ENCODE measurements at places on chromosomes 11 and 22.
A peak's percentile ranks its signal among the peaks of the same experiment; 100 is the strongest.

DNA sequence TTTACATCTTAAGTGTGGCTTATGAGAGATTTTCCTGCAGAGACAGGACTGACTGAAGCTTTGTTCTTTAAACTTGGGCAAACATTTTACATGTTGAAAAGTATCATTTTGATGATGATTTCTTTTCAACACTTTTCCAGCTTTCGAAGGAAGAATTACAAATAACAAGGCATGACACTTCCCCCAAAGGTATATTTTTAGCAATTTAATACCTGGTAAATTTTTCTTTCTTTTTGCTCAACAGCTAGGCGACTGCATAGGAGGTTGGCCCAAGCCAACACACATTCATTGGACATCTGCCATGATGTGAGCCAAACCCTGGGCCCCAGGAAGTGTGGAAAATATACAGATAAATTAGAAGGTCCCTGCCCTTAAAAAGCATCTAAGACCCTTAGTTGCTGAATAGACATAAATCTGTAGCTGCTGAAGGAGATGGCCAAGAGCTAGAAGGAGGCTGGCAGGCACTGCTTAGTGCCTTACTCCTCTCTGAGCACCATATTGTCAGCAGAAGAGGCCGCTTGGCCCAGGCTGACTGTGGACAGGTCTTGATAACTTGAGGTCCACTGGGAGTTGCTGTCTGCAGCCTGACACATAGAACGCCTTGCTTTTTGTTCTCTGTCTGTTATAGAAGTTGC lies 53.3 kb upstream of the CD44 start:
- no peak for DNase-seq

DNA sequence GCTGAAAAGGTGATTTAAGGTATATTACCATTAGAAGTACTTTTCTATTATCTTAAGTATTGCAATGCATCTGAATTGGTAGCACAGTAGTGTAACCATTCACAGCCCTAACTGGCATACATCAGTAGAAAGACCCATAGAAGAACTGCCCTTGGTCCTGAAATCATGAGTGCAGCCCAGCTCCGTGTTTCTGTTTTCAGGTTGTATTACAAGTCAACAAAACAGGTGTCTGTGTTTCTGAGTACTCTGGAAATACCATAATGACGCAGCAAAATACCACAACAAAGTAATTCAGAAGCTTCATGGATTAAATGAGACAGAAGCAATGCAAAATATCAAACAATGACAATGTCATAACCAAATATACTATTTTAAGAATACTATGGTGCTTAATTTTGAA lies 226.3 kb downstream of the OPCML start:
- DNase-seq = no peak

- DNase-seq = no peak
Observed at GRCh38 chr11:119903389-119903788, 174.4 kb upstream of the NECTIN1 start.

DNA sequence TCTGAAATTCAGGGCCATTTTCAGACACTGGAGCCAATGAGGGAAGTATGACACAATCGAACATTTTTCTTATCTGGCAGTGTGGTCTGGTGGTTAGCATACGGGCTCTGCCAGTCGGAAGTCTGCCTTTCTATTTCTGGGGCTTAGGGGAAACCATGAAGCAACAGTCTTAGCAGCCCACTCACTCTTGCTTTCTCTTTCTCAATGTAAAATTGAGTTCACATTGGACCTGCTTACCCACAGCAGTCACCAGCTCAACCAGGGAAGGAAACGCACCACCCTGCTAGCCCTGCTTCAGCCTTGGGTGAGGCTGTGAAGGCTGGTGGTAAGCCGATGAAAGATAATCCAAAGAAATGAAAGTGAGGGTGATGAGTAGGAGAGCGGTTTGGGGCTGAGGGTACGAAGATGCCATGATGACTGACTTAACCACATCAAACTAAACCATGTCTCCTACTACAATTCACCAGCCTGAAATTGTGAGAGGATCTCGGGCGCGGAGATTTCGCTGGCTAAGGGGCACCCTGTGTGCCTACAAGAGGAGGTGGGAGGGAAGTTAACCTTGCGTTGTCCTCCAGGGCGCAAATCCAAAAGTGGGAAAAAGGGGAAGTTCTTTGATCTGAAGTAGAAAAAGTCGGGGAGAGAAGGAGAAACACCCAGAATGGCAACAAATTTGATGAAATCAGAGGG lies 2.0 kb upstream of the LMO2 start:
- DNase-seq = peak; percentile 18

DNA sequence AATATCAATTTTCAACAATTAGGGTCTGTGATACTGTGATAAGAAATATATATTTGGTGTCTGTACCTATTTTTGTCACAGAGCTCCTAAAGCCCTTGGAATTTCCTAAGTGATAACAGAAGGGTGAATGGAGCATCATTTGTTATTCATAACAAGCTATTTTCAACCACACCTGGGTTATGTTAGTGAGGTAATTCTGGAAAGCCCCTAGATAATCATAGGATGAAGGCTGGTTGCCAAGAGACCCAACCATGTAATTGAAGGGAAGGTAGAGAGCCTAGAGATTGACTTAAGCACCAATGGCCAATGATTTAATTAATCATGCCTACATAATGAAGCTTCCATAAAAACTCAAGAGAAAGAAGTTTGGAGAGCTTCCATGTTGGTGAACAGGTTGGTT lies 109.4 kb downstream of the KIF18A start:
- no peak for DNase-seq

- no peak for DNase-seq
Observed at GRCh38 chr11:31646216-31646615, 136.6 kb downstream of the ELP4 start.

DNA sequence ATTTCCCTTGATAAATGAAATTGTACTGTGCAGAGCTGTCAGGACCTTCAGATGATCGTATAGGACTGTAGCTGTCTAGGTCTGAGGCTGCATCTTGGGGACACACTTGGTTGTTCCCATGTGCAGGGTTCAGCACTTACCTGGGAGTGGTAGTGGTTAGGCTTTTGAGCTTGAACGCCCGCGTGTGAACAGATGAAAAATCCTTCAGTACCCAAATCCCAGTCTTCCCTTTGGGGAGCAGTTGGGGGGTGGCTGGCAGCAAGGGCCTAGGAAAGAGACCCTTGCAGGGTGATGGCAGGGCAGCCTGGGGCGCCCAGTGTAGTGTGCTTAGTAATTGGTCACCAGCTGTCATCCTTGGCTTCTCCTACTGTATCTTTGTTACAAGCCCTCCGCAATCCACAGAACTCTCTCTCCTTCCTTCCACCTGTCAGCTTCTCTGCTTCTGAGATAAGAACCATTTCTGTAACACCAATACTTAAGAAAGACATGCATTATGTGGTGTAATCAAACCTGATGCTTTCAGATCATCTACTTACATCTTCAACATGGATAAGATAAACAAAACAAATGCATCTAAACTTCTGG lies 64.6 kb downstream of the MORC2 start:
- DNase-seq = no peak

- DNase-seq = no peak
Observed at GRCh38 chr11:95103701-95104100, 14.1 kb downstream of the ENDOD1 start.

- no peak for DNase-seq
Observed at GRCh38 chr22:21931056-21931455, 21.6 kb downstream of the PPM1F start.

- no peak for DNase-seq
Observed at GRCh38 chr11:128852327-128853023, 14.6 kb downstream of the KCNJ1 start.

GRCh38 chr22:24460418-24461089 lies 33.2 kb downstream of the ADORA2A start:
- DNase-seq = no peak

- DNase-seq = no peak
Observed at GRCh38 chr11:6598555-6598954, 4.9 kb downstream of the RRP8 start.

- DNase-seq = no peak
Observed at GRCh38 chr11:74276581-74276980, 34.9 kb downstream of the P4HA3 start.

DNA sequence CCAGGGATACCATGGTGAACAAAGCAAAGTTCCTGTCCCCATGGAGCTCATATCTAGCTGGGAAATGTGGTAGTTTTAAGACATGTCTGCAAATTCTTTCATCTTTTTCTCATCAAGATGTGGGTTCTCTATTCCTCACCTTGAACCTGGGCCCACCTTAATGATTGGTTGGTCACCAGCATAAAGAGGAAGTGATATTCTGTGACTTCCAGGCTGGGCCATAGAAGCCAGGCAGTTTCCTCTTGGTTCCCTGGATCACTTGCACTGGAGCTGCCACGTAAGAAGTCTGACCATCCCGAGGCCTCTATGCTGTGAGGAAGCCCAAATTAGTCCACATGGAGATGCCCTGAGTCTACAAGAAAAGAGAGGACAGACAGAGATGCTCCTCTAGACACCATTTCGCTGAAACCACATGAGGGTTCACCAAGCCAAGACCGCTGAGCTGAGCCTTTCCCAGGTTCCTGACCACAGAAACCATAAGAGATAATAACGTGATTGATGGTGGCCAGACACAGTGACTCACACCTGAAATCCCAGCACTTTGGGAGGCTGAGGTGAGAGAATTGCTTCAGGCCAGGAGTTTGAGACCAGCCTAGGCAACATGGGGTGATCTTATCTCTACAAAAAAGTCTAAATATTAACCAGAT lies 119.5 kb upstream of the ISX start:
- DNase-seq = no peak

- DNase-seq = no peak
Observed at GRCh38 chr11:93529707-93530467, 13.3 kb downstream of the SMCO4 start.

DNA sequence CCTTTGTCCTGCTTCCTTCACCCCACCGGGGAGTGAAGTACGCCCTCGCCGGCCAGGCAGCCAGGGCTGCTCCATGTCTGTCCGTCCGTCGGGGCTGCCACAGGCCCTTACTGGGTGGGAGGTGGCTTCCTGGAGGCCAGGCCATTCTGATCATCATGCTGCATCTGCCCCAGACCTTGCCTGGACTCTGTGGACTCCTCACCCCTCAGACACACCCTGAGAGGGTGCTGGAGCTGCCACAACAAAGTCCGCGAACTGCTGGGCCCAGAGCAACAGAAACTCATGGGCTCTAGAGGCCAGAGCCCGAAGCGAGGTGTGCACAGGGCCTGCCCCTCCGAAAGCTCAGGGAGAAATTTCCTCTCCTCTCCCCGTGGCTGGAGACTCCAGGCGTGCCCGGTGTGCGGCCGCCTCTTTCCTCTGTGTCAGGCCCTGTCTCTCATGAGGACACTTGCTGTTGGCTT lies 124.2 kb downstream of the KCNQ1OT1 start:
- DNase-seq = no peak

DNA sequence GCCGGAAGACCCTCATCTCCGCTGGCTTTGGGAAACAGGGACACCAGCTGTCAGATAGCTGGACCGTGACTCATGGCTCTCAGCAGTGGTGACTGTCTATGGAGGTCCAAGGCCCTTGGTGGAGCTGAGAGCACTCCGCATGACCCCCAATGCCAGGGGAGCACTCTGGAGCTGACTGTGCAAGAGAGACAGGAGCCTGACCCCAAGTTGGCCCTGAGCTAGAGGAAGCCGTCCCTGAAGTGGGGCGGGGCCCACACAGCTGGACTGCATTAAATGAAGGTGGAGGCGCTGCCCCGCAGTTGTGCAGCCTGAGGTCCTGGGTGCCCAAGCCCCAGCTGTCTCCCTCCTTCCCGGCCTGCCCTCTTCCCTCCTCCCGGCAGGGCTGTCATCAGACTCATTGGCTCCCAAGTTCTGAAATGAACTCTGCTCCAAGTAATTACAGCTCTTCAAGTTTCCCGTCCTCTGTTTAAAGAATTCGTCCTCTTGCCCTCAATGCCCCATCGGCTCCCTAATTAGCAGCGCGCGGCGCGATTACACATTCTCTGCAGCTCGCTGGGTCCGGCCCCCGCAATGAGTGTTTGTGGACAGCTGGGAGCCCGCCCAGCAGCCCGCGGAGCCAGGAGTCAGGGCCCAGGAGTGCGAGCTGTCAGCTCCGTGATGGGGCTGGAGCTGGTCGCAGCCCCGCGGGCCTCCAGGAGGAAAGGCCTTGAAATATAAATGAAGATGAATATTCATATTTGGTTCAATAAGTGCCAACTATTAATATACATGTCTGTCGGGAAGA lies 93.2 kb upstream of the LMO1 start:
- DNase-seq = no peak

GRCh38 chr22:27561286-27561904 lies 240.2 kb downstream of the MN1 start:
- DNase-seq = no peak

DNA sequence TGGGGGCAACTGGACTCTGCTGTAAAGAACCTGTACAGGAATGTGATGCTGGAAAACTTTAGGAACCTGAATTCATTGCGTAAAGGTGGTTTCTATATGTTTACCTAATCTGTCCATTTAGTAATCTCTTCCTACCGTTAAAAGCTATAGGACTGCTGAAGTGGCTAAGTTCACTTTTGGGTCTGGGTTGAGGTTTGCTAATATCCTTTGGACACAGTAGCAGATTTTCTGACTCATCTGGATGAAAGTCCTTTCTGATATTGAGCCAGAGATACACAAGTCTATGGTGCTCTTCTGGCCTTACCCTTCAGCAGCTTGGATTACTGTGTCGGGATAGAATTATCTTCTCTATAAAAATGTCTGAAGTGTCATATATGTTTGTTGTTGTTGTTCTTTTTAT lies 16.9 kb downstream of the ZNF215 start:
- no peak for DNase-seq

- no peak for DNase-seq
Observed at GRCh38 chr11:127039591-127039990, 39.0 kb upstream of the KIRREL3 start.

DNA sequence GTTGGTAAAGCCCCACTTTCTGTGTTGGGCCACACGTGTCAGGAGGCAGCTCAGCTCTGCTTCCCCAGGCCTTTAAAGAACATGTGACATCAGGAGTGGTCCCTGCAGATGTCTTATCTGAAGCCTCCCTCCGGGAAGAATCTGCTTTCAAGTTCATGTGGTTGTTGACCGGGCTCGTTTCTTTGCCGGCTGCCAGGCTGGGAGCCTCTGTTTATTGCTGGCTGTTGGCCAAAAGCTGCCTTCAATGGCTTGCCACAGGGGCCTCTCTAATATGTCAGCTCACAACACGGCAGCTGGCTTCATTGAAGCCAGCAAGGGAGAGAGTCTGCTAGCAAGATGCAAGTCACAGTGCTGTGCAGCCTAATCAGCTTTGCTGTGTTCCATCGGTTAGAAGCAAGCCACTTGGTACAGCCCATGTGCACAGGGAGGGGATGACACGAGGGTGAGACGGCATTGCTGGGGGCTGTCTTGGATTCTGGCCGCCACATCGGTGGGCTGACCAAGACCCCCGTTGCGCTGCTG lies 14.6 kb downstream of the MRGPRF start:
- DNase-seq = no peak

DNA sequence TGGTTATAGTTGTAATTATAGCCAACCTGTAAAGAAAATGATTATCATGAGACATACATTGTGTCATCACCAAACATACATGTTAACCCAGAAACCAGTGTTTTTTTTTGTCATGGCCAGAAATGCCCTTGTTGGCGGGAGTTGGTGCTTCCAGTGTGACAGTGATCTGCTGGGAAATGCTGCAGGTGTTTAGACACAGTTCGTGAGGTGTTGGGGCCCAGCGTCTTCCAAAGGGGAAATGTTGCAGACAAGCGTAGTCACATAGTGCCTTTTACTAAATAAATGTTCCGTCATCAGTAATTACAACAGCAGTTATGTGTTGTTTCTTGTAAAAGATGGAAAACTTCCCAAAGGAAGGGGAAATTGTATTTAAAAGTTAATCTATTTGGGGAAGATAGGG lies 92.6 kb upstream of the GAL start:
- no peak for DNase-seq
